ENCODE measurements at places on chromosomes 7 and 10.
A peak's percentile ranks its signal among the peaks of the same experiment; 100 is the strongest.

- DNase-seq: no peak
Measured at GRCh38 chr7:115346685-115347084, 424.8 kb downstream of the MDFIC start.

DNA sequence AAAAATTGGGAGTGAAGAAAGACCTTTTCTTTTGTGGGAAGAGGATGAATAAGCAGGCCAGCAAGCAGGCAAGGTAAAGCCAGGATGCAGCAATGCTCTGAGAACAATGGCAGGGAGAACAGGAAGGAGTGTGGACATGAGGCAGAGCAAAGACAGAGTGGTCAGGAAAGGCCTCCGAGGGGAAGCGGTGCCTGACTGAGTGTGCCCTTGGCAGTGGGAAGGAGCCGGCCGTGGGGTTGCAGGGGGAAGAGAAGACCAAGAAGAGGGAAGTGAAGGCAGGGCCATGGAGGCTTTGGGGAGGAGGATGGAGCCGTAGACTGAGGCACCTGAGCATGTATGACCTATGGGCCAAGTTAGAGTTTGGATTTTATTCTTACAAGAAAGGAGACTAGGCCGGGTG is 21.9 kb upstream of the ZNF212 start:
- no peak for DNase-seq

GRCh38 chr10:22334414-22335172 is 10.7 kb upstream of the SPAG6 start:
- peak; percentile 88 for DNase-seq

- no peak for DNase-seq
Measured at GRCh38 chr7:37445790-37446189, 2.9 kb downstream of the ELMO1 start.

- no peak for DNase-seq
Measured at GRCh38 chr7:103867874-103868273, 121.6 kb downstream of the RELN start.

DNA sequence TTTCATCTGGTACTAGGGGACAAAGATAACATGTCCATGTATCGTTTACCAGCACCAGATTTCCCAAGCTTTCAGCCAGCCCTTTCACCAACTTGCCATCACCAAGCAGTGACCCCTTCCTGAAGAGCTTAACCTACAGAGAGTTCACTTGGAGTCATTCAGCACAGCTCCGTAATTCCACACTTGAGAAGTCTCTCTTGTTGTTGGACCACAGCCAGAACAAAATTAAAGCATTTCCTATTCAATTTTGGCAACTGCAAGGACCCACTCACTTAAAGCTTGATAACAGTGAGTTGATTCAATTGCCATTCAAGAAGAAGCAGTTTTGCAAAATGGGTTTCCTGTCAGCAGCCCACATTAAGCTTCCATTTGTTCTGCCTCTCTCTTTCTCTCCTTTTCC is 88.5 kb upstream of the LRRTM3 start:
- DNase-seq: no peak

- no peak for DNase-seq
Measured at GRCh38 chr10:23820792-23821191, 381.9 kb downstream of the OTUD1 start.

GRCh38 chr10:101492205-101492604 is 95.9 kb downstream of the POLL start:
- DNase-seq: no peak

DNA sequence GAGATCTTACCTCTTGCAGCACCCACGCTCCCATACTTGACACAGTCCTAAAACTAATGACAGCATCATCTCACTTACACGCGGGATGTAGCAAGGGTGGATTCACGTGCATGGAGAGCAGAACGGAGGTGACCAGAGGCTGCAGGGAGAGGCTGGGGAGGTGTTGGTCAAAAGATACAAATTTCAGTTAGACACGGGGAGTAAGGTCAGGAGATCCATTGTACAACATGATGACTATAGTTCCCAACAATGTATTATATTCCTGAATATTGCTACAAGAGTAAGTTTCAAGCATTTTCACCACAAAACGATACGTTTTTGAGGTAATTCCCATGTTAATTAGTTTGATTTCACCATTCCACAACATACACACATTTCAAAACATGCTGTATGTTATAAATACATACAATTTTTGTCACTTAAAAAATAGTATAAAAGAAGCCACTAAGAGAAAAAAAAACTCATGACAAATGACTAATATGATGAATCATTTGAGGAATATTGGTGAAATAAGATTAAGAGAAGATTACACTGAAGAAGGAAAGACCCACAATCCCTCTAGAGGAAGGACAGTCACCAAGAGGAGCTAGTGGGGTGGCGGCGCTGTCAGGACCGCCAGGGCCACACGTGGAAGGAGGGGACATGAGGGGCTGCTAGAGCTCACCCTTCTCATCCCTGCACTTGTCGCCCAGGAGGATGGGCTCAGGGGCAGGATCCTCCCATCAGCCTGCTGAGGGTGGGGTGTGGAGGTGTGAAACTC is 49.4 kb upstream of the EGFR start:
- no peak for DNase-seq

DNA sequence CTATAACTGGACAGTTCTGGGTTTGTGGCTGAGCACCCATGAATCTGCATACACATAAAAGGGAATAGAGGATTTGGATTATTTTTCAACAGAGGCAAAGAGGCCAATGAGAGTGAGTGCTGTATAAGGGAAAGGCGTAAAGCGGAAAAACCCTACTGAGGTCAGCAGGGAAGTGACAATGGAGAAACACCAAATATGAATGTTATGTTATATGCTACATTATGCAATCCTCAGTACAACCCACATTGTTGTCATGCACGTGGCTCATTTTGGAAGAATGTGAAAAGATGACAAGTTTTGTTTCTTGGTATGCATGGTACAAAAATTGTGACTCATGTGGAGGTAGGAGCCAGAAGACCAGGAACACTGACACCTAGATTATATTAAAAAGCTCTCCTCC is 113.6 kb upstream of the AMPH start:
- DNase-seq: no peak

- no peak for DNase-seq
Measured at GRCh38 chr7:142616121-142616643, 133.1 kb upstream of the PRSS1 start.

DNA sequence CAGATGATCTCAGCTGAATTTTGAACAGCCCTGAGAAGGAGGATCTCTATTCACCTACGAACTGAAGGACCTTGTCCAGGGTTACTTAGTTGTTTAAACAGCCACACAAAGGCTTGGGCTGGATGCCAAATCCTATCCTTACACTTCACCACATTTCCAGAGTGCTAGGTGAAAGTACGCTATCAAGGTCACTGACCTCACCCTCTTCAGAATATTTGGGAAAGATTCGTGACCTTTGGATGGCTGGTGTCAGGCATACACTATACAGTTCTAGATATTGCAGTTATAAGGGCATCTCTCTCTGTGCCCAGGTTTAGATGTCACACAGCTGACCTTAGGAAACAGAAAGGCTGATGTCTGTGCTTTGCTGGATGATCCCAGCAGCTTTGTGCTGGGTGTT is 61.2 kb upstream of the ABLIM1 start:
- DNase-seq: no peak

DNA sequence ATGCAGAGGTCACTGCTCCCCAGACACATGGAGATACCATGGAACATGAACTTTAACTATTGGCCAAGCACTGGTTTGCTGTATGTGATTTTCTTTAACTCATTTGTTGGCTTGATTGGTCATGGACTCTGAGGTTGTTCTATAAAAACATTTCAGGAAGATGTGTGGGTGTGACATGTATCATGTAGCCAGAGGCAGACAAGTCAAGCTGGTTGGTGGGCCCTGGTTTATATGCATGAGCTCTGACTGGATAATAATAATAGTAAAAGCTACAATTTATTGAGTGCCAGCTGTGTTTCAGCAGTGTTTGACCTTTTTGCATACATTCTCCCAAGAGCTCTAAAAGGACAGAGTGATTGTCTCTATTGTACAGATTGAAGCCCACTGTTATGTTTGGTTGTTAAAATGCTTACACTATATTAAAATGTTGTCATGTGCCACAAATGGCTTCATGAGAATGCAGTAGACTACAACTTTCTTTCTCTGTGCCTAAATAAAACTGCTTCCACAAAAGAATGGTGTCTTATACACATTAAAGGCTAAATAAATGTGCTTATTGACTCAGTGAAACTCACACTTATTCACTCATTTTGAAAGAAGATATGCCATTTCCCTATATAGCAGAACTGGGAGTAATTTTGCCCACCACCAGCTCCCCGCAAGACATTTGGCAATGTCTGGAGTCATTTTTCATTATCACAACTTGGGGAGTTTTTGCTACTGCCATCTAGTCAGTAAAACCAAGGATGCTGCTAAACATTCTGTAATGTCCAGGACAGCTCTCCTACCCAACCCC is 243.6 kb upstream of the NFE2L3 start:
- no peak for DNase-seq

DNA sequence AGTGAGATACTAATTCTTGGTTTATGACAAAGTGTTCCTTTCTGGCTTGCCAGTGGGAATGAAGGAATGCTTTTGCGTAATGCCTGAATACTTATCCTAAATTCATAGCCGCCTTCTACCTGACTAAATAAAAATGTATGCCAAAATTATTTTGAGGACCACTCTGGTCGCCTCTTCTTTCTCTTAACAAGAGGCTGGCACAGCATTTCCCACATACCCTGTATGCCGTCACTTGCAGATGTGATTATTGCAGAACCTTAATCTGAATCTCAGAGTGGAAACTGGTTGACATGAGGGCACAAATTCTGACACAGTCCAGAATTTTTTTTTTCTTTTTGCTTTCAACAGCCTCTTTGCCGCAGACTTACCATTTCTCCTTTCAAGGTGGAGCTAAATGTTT is 124.6 kb upstream of the GLCCI1 start:
- no peak for DNase-seq

DNA sequence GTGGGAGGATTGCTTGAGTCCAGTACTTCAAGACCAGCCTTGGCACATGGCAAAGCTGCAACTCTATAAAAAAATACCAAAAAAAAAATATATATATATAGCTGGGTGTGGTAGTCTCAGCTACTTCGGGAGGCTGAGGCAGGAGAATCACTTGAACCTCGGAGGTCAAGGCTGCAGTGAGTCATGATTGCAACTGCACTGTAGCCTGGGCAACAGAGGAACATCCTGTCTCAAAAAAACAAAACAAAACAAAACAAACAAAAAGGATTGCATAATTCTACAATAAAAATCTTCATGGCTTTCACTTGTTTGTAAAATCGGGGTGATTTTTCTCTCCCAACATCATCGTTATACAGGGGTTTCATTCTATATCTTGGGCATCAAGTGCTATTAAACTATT is 35.1 kb downstream of the GUSB start:
- DNase-seq: no peak

DNA sequence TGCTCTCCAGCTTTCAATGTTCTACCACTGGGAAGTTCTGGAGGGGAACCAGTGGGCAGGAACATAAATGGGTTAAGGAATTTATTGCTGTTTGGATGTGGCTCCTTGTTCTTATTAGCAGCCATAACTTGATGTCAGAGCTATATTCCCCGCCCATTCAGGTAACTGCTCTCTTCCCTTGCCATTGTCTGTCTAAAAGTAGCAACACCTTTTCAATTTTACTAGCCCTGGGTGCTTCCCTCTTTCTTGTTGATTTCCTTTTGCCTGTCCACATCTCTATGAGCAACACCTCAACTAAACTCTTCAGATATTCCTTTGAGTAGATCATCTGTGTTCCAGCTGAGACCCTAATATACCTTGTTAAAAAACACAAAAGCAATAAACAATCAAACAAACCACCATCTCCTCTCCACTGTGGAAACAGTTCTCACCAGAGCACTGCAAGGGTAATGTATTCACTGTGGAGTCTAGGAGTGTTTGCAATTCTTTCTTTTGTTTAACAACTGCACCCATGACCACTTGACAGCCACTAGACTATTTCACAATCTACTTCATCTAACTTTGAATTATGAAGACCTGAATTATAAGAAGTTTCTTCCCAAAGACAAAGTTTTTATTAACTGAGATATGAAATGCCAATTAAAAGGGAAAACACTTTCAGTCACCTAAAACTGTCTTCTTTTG is 436.7 kb downstream of the IPMK start:
- no peak for DNase-seq

GRCh38 chr7:26361637-26362036 is 70.0 kb downstream of the SNX10 start:
- DNase-seq: no peak

DNA sequence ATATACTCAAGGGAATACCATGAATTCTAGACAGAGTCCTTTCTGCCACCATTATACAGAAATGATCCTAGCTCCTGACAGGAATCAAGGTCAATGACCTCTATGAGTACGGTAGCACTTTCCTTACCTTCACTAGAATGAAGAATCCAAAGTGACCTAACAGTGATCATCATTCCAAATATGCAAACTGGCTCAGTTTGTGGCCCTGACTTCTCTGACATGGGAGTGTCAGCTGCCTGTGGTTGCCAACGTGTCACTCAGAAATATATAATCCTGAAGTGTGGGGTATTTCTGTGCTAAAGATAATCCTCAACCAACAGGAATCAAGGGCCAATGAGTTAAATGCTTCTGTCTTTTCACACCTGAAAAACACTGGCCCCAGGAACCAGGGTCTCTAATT is 45.7 kb downstream of the COPG2 start:
- no peak for DNase-seq

GRCh38 chr7:103949374-103949773 is 40.1 kb downstream of the RELN start:
- no peak for DNase-seq

GRCh38 chr10:99964791-99965190 is 45.0 kb downstream of the DNMBP start:
- DNase-seq: no peak

DNA sequence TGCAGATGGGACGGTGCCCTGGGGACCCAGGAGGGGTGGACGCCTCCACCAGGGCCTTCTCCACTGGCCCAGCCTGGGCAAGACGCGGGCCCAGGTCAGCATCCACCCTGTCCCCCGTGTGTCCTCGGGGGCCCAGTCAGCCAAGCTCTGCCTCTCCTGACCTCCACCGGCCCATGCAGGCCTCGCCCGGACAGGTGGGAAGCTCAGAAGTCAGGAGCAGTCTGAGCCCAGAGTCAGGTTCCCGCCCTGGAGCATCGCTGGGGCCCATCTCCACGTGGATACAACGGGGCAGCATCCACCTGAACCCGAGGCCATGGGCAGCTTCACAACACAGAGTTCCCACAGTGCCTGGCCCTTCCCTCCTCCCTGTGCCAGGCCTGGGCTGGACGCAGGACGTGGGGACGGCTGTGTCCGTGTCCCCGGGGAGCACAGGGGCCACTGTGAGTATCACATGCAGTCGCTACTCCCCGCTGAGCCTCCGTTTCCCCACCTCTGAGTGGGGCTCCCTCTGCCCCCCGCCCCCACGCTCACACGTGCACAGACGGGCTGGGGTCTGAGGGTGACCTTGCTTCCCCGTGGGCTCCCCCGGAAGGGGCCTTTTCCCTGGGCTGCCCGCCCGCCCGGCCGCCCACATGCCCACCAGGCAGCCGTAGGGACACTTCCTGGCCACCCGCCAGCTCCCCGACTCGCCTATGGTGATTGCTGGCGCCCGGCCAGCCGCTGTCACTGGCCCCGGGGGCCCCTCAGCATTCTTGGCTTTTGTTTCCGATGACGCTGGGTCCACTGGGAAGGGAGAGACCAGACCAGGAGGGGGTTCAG is 64.3 kb downstream of the PDGFA start:
- no peak for DNase-seq

Data from H1 (cell line).